ENCODE measurements at places on chromosomes 5 and 9. TPM values are rescaled to one million over a fixed set of nuclear protein-coding genes. Genes with fewer than 3 reads are reported as not detected.

Gene KIF27
- polyA plus RNA-seq: 5.7 TPM

Gene LCNL1
- not detected for polyA plus RNA-seq

Gene SH2D3C
- 1.3 TPM for polyA plus RNA-seq

Gene SPARC
- 35.7 TPM for polyA plus RNA-seq

Gene GZMA
- polyA plus RNA-seq: not detected

Gene ARRDC1
- polyA plus RNA-seq: 2.4 TPM

Gene EDIL3
- polyA plus RNA-seq: 168 TPM

Gene OMD
- 3.0 TPM for polyA plus RNA-seq

Gene SCGB3A2
- polyA plus RNA-seq: not detected

Gene GMCL2
- not detected for polyA plus RNA-seq

Gene PCA3
- 3.6 TPM for polyA plus RNA-seq

Gene ZBTB43
- polyA plus RNA-seq: 18.3 TPM

Gene C1QTNF2
- polyA plus RNA-seq: 2.4 TPM

Gene TNFSF15
- not detected for polyA plus RNA-seq

Gene BRD3OS
- polyA plus RNA-seq: 15.8 TPM

Gene IFNA13
- not detected for polyA plus RNA-seq

Gene LCN1
- not detected for polyA plus RNA-seq

Gene CDKN2A
- 28.8 TPM for polyA plus RNA-seq

Gene UGT3A1
- polyA plus RNA-seq: not detected
